ENCODE measurements at places on chromosomes 12 and 14.

DNA sequence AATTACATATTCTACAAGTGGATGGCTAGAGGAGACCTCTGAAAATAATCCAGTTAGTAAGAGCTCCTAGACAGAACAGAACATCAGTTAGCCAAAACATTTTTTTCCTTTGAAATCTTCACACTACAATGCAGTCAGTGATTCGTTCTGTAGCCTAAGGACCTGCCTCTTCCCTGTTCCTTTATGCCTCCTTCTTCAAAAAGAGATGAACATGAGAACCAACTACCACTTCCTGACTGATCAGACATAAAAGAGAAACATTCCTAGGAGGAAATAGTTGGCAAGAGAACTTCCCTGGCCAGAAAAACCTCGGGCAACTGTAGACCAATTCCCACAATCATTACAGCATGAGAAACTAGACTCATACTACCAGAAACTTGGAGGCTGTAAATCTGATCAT is 29.4 kb downstream of the ITPR2 start:
- DNase-seq, result no peak

DNA sequence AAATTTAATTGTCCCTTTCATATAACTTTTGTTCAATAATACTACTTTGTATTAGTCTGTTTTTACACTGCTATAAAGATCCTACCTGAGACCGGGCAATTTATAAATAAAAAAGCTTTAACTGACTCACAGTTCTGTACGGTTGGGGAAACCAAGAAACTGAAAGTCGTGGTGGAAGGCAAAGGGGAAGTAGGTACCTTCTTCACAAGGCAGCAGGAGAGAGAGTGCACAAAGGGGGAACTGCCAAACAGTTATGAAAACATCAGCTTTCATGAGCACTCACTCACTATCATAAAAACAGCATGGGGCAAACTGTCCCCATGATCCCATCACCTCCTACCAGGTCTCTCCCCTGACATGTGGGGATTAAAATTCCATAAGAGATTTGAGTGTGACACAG is 1069.0 kb downstream of the FSCB start:
- DNase-seq, result no peak

GRCh38 chr12:54682674-54683073 is 34.5 kb upstream of the DCD start:
- DNase-seq, result no peak

DNA sequence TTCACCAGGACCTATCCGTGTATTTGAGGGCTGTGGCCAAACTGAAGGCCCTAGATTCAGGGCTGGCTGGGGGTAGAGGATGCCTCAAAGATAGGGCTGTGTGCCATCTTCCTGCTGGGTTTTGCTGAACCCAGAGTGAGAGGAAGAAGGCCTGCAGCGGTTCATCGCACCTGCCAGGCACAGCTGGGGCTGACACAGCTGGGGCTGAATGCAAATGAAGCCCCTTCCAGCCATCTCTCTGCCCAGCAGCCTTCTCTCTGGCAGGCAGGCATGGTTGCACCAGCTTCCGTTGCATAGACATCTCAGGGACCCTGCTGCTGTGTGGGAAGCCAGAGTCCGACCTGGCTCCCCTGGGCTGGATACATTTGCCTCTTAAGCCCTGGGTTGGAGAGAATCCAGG is 152.4 kb downstream of the TSPAN9 start:
- DNase-seq, result peak; percentile 92

GRCh38 chr12:17214929-17215328 is 609.0 kb upstream of the LMO3 start:
- DNase-seq, result no peak

DNA sequence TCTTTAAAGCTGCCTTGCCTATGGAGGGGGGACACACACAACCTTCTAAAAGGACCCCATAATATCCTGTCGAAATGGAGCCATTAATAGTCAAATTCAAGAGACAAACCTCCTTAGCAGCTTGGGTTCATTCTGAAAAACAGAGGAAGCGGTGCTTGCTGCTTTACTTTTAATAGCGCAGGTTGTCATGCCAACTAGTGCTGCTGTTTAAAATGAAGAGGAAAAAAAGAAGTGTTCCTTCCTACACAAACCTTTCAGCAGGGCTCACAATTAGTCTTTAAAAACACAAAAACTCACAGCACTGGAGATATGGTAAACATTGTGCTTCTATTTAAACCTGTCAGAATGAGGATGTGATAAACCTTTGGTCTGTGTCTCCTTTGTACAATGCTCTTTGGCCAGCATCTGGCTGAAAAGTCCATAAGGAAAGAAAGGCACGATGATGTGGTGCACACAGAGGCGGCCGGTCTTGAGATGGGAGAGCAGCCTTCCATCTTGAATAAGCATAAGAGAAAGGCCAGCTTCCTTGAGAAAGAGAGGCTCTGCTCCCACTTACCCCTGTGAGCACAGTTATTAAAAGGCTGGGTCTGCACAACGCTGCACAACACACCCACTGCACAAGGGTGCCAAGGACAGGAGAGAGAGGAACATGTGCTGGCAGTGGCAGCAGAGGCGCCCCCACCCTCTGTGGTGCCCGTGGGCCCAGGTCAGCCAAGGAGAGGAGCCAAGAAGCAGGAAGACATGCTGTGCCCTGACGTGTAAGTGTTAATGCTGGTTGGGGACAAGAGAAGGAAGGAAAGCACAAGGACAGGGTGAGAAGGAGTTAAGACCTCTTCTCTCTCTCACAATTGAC is 144.6 kb downstream of the TTC7B start:
- DNase-seq, result no peak

DNA sequence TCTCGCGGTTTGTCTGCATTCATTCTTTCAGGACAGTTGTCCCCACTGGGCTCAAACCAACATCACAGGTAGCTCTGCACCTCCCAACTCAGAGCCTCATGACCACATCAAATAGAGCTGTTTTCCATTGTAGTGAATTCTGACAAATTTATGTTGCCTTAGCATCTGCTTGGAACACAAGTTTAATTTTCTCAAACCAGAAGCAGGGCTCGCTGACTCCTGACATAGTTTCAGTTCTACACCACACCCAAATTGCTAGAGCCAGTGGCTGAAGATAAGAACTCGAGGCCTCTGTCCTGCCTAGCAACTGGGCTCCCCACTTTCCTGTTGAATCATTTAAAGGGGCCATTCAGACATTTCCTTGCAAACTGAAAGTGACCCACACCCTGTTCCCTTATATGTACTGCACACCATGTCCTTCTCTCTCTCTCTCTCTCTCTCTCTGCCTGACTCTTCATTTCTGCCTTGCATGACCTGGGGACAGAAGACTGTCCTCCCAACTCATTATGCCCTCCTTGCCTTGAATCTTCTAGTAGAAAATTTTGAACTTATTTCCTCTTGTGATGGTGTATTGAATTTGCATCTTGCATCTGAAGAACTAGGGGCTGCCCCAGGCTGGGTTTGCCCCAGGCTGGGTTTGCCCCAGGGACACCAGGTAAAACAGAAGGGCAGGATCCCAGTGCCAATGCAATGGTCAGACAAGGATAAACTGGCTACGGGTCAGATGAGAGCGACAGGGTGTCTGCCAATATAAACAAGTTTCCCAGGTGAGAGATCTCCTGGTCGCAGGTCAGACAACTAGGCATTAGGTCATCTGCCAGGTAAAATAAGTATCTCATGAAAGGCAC is 9.7 kb upstream of the WSCD2 start:
- no peak for DNase-seq
